Mucosa of descending colon (tissue), 3 donors: ENCODE measurements at places on chromosomes 2 and 18. TPM values are rescaled to one million over a fixed set of nuclear protein-coding genes. Genes with fewer than 3 reads are reported as not detected.
A peak's percentile ranks its signal among the peaks of the same experiment; 100 is the strongest.

The SLC8A1 gene
- 6.0 TPM for total RNA-seq

The FOXI3 gene
- total RNA-seq: not detected

The GAD1 gene
- total RNA-seq: not detected

The DCDC2C gene
- not detected for total RNA-seq

- no peak for DNase-seq
These were observed 66.2 kb downstream of the DNMT3A start for GRCh38 chr2:25275575-25275965.

- DNase-seq: no peak
These were observed 107.7 kb downstream of the LBH start for GRCh38 chr2:30339071-30339470.

DNA sequence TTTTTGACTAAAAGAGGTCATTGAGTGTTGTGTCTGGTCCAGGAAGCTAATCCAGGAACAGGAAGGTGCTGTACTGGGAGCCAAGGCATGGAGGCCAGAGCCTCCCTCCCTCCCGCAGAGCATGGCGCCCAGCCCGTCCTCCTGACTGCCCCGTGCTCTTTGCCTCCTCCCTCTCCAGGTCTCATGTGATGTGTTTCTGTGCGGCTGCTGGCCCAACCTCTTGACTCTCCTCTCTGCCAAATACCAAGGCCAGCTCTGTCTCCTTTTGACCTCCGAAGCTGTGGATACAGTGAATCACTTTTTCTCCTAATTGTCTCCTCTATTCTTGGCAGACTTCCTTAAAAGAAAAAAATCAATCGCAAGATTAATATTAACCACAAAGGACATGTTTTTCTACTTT lies 284.1 kb downstream of the PHLPP1 start:
- peak; percentile 51 for DNase-seq

- DNase-seq: no peak
These were observed 65.5 kb downstream of the ACAA2 start for GRCh38 chr18:49747876-49748275.

DNA sequence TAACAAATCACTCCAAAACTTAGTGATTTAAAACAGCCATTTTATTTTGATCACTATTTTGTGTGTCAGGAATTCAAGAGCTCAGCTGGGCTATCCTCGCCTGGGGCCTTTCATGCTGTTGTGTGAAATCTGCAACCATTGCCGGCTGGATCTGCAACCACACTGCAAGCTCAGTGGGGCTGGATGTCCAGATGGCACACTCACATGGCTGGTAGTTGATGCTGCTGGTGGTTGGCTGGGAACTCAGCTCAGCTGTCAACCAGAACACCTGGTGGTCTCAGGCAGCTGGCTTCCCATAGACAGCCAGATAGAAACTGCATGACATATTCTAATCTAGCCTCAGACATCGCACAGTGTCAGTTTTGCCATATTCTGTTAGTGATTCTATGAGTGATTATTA lies 30.6 kb upstream of the AP1S3 start:
- peak; percentile 28 for DNase-seq

DNA sequence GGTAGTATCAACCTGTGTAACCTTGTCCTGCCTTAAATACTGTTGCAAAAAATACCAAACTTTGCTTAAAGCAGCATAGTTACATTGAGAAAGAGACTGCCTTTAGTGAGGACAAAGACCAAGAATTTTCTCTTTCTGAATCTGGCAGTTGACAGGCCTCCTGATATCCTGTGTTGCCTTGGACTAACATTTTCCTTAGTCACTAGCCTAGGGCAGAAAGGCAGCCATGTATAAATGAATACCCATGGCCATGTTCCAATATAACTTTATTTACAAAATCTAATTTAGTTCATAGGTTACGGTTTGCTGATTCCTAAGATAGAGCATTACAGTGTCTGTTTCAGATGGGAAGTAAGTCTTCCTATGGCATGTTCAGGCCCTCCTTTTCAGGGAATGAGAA lies 895.4 kb downstream of the CNTNAP5 start:
- DNase-seq: no peak
